Left cardiac atrium (tissue), 4 donors: ENCODE measurements at places on chromosomes 4 and X.

DNA sequence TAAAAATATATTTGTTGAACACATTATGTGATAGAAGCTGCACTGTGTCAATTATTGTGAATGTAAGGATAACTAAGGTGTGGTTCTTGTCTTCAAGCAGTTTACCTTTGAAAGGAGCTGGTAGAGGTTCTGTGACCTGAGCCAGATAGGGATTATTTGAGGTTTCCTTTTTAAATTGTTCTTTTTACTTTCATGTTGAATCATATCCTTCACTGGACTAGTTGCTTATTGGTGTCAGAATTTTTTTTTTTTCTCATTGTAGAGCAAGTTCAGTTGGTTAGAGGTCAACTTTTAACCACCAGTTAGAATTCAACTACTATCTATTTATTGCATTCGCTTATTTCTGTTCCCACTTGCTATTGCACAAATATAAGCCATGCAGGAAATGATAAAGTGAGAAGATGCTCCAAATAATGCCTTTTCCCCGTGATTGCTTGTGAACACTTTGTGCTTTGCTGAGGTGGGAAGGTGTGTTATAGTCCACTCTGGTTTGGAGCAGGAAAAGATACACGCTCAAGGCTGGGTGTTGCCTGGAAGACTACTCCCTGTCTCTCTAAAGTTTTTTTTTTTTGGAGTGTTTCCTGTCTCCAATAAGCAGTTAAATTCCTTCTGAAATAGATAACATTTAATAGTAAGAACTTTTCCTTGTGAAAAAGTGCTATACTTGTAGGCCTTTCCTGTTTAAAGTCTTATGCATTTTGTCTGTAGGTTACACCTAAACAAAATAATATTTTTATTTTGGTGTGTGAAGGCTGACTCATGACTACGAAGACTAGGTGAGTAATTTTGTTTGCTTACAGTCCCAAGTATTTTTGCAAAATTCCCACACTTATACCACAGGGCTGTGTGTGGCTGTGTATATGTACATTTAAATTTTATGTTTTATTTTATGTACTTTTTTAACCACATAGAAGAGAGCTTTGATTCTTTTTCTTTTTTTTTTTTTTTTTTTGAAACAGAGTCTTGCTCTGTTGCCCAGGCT lies 83.8 kb upstream of the LCORL start:
- no peak for DNase-seq

DNA sequence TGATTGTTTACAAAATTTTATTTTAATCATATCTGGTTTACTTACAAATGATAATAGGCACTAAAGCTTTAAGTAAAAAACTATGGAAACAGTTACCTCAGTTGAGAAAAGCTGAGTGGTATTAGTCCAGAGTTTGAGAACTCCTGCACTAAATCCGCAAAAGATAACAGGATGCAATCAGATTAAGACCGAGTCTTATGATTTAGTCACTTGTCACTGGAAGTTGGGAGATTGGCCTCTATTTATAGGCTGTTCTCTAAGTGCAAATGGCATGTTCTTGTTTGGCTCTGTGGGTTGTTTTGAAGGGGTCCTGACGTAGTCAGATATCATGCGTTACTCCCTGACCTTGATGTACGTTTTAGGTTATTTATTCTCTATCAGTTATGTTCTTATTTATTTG lies 6.3 kb downstream of the GPAT3 start:
- no peak for DNase-seq

- DNase-seq = no peak
These were observed 25.4 kb upstream of the VSIG1 start for GRCh38 chrX:108019382-108019875.

DNA sequence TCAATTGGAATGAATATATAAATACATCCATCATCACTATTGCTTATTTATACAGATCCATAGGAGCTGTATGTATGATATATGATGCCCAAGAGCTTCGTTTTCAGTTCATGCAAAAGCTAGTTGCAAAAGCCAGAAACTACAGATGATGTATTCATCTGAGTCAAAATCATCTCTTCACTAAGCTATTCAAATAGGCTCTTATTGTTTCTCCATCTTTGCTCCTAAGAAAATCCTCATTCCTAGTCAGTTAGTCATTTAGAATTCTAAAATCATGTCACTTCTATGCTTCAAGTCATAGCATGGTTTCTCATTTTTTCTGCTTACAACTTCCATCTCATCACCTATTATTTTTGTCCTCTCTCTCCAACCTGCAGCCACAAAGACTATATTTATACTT lies 300.1 kb upstream of the TRAM1L1 start:
- no peak for DNase-seq

GRCh38 chr4:140108713-140109230 lies 45.2 kb downstream of the MAML3 start:
- DNase-seq = no peak

- DNase-seq = peak; percentile 44
These were observed 503.3 kb upstream of the FAM241A start for GRCh38 chr4:111641813-111642579.

DNA sequence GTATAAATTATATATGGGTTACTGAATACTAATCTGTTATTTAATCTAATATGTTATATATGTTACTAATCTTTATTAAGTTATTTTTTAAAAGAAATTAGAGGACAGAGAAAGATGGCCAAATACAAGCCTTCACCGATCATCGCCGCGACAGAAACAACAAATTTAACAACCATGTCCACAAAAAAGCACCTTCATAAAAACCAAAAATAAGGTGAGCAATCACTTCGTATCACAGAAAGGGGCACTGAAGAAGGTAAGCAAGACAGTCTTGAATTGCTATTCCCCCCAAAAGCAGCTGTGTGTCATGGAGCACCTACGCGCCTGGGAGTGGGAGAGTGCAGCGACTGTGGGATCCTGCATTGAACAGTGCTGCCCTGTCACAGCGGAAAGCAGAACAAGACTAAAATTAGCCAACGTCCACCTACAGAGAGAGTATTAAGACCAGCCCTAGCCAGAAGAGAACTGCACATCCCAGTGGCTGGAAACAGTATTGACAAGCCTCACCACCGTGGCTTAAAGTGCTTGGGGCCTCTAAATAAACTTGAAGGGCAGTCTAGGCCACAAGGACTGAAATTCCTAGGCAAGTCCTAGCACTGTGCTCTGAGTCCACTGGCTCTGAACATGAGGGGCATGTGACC lies 38.5 kb downstream of the LRBA start:
- DNase-seq = no peak

DNA sequence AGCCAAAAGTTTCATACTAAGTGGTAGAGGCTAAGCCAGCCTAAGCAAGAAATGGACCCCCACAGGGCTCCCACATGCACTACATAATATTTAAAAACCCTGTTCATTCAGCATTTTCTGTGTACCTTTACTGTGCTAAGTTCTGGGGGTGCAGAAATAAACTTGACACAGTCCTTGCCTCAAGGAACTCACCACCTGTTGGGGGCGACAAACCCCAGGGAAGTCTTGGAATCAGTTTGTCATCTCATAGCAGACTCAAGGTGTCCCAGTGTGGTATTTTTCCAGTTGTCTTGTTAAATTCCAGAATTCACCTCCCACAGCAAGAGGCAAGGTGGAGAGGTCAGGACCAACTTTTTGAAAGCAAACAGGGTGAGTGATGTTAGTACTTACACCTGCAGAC lies 43.1 kb downstream of the ATG4A start:
- no peak for DNase-seq

GRCh38 chr4:90546114-90546513 lies 418.9 kb downstream of the CCSER1 start:
- no peak for DNase-seq

DNA sequence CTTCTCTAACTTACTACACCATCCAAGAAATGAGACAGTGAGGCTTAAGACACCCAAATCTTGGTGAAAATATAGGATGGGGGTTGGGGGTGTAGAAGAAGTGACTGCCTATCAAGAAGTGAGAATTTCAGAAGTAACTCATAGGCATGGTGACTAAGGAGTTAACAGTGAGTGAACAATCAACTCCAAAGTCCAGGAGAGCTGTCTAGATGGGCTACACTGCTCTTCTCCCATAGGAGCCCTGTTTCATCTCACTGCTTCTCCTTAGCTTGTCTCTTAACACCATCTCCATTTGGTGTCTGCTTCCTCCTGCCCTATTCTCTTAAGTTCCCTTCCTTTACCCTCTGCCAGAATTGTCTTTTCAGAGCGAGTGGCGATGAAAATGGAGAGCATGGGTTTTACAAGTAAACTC lies 22.7 kb downstream of the FABP2 start:
- DNase-seq = no peak

GRCh38 chrX:153361781-153362397 lies 27.9 kb downstream of the ZNF275 start:
- DNase-seq = no peak

DNA sequence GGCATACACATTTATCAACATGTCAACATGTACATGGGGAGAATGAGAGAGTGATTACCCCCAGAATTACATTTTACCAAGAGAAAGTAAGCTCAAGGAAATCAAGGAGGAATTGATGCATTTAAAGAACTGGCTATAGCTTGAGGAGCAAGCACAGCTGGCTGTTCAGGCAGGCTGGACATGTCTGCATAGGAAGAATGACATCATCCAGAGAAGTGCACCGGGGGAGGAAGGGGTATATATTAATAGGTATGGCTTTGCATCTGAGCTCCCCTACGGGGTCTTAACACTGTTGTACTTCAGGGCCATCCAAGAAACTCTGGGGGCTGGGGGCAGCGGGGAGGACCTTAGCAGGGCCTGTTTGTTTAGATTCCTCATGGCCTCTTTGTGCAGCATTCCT lies 222.4 kb upstream of the VCX start:
- no peak for DNase-seq

DNA sequence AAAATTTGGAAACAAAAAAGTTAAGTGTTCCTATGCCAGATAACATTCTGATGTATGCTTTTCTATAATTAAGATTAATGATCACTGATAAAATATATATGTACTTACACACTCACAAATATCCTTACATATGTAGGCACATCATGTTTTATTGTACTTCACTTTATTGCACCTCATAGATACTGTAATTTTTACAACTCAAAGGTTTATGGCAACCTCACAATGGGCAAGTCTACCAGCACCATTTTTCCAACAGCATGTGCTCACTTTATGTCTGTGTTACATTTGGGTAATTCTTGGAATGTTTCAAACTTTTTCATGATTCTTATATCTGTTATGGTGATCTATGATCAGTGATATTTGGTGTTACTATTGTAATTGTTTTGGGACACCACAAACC lies 57.8 kb upstream of the GPRIN3 start:
- DNase-seq = no peak

GRCh38 chr4:145533001-145533400 lies 51.3 kb downstream of the SMAD1 start:
- no peak for DNase-seq

GRCh38 chr4:75844151-75844662 lies 58.0 kb downstream of the PPEF2 start:
- no peak for DNase-seq

GRCh38 chrX:50000937-50001542 lies 78.6 kb downstream of the CLCN5 start:
- no peak for DNase-seq

- no peak for DNase-seq
These were observed 48.8 kb upstream of the PITX2 start for GRCh38 chr4:110671679-110672078.

DNA sequence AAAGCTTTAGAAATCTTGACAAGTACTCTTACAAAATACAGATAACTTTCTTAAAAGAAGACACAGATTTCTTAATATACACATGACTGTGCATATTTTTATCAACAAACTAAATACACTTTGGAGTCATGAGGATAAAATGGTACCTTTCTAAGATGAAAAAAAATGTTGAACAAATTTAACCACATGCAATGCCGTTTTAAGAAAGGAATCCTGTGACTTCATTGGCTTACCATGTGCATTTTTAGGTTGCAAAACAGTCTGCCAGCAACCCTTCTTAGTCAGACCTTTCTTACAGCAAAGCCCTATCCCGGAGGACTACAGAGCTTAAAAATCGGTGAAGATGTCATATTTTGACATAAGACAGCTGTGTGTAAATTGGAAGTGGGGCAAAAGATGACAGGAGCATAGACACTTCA lies 51.7 kb downstream of the GASK1B start:
- DNase-seq = no peak

DNA sequence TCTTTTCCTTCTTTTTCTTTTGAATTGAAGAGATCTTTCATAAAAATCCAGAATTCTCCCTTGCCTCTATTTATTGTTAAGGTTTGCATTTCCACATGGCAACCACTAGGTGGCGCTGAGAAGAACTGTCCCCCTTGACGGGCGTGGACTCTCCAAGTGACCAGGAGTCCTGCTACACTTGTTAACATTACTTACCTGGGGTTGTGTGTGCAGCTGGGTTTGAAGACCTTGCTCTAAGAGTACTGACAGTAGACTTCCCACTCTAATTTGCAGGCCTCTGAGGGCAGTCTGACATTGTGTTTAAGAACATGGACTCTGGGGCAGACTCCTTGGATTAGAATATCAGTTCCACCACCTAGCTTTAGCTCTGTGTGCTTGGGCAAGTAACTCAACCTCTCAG lies 52.8 kb downstream of the GPRIN3 start:
- DNase-seq = no peak

DNA sequence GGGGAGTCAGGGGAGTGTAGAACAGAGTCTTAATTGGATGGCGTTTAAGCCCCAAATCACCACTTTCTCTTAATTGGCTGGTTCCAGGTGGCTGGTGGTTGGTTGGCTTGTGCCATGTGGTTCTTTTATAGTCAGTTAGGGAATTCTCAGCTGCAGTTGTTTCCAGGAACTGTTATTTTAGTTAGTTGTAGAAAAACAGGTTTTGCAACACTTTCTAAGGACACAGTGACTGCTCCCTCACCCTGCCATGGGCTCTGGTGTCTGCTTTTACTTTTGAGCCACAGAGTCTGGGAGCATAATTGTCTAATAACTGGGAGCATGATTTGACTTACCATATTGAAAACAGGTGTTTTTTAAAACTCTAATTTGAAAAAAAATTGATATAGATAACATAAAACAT lies 75.8 kb upstream of the PCDH18 start:
- no peak for DNase-seq

GRCh38 chrX:109785053-109785452 lies 52.0 kb upstream of the ACSL4 start:
- DNase-seq = no peak

- no peak for DNase-seq
These were observed 4.4 kb downstream of the GPC3 start for GRCh38 chrX:133980832-133981588.
